Astrocyte of the cerebellum (primary cell): ENCODE measurements at places on chromosomes 7 and 10.

GRCh38 chr7:104938741-104939390 is 75.1 kb upstream of the KMT2E start:
- no peak for DNase-seq

- no peak for DNase-seq
Observed at GRCh38 chr10:117457071-117457810, 82.0 kb upstream of the PDZD8 start.

GRCh38 chr7:29308424-29308823 is 113.8 kb downstream of the CHN2 start:
- no peak for DNase-seq

DNA sequence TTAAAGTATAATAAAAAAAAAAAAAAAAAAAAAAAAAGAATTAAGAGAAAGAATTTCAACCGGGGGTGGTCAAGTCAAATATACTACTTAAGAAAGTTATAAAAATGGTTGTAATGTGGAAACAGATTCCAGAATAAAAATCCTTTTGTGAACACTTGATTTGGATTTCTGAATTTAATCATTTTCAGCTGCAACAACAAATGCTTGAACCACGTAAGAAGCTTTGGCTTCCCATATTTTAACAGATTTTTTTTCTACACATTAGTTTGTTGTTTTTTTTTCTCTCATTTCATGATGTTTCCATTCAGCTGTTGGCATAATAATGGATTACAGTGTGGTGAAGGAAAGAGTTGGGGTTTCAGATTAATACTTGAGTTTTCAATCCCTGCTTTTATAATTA is 137.3 kb upstream of the AGR3 start:
- no peak for DNase-seq

DNA sequence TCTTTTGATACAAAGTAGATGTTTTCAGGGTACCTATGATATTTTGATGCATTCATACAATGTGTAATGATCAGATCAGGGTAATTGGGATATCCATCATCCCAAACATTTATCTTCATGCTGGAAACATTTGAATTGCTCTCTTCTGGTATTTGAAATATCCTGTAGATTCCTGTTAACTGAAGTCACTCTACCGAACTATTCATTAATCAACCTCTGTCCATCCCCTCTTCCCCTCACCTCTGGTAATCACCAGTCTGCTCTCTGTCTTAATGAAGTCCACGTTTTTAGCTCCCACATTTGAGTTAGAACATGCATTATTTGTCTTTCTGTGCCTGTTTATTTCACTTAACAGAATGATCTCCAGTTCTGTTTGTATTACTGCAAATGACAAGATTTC is 11.3 kb downstream of the MTG1 start:
- no peak for DNase-seq

- DNase-seq, result no peak
Observed at GRCh38 chr10:2188371-2188770, 451.0 kb upstream of the ADARB2 start.

- no peak for DNase-seq
Observed at GRCh38 chr7:129615018-129615417, 3.5 kb downstream of the NRF1 start.

DNA sequence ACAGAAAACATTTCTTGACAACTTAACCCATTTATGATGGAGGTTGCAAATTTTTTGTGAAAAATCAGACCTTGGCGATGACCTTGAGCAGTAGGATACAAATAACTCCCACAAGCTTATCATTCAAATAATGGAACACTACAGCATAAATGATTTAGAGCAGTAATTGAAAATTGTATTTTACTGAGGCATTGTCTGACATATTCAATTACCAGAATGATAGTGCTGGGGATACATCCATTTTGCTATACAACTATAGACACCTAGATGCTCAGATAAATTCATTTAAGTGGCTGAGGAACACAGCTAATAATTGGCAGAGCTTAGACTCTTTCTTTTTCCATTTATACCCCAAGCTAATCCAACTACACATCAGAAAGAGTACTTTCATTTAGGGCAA is 18.9 kb downstream of the TWIST1 start:
- DNase-seq, result no peak

DNA sequence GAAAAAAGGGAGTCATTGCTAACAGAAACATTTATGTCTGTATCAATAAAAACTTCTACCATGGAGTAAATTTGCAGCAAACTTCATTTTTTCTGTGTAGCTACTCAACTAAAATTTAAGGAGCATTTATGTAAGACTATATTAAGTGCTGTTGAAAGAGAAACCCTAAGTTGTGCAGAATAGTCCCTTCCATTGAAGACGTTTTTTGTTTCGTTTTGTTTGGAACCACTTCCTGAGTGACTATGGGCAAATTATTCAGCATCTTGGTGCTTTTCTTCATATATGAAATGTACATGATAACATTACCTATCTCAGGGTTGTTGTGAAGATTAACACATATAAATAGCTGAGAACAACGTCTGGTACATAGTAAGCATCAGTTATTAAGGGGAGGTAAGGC is 24.3 kb downstream of the SEM1 start:
- no peak for DNase-seq

GRCh38 chr10:121309164-121309563 is 289.1 kb downstream of the FGFR2 start:
- no peak for DNase-seq

GRCh38 chr7:95687759-95688343 is 84.5 kb upstream of the DYNC1I1 start:
- DNase-seq, result peak; percentile 9

DNA sequence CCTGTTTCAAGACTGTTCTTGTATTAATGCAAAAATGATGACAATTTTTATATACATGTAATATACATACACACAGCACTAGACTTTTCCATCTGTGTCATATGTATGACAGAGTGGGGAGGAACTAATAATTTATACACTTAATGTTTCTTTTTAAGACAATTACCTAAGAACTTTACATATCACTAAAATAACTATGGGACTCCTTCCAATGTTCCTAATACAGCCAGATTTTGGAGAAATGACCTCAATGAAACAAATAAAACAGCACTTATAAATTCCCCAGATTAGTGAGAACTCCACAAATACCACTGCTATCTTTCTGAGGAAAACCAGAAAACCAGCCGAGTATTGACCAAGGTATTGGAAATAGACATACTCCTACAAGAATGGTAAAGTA is 199.4 kb downstream of the ELMO1 start:
- DNase-seq, result no peak

GRCh38 chr7:64667311-64667710 is 1.4 kb downstream of the ZNF107 start:
- DNase-seq, result no peak

DNA sequence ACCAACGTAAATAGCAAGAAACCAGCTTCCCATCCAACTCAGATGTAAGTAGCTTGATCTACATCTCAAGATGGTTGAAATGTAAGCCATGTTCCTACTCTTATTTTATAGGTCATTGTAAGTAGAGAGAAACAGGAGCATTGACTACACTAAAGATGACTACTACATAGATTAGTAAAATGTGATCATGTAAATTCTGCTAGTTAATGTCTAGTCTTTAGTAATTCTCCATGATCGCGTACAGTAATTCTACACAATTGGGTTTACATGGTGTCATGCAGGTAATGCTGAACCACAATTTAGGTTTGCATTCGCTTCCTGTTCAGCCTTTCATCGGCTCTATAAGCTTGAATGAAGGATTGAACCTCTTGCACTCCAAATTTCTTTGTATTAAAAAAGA is 14.9 kb upstream of the SFMBT2 start:
- DNase-seq, result no peak

- DNase-seq, result no peak
Observed at GRCh38 chr7:36916619-36917018, 192.3 kb upstream of the AOAH start.

- no peak for DNase-seq
Observed at GRCh38 chr7:6316226-6316625, 43.8 kb upstream of the CYTH3 start.

- DNase-seq, result no peak
Observed at GRCh38 chr7:124785994-124786393, 20.4 kb upstream of the GPR37 start.
